HTR-8/SVneo (cell line): ENCODE measurements at places on chromosomes 2 and 18.

- no peak for DNase-seq
These were observed 181.9 kb downstream of the PTPRM start for GRCh38 chr18:7749008-7749405.

- DNase-seq = peak; percentile 57
These were observed 99.2 kb upstream of the PTPRM start for GRCh38 chr18:7467708-7468466.

GRCh38 chr2:68195096-68195495, 37.4 kb downstream of the PNO1 start:
- no peak for DNase-seq

DNA sequence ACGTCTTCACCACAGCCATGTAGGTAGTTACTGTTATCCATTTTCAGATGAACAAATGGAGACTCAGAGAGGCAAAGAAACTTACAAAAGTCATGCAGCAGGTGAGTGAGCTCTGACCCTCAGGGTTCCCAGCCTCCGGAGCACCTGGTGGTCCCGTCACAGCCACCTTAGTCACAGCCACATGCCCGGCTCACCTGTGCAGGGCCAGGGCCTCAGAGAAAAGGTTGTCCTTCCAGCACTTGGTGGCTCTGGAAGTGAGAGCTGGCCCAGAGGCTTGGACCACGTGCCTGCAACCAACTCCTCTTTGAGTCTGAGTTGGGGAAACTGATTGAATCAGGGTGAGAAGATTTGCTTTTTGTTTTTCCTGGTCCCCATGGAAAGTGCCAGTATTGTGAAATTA, 189.3 kb downstream of the GLI2 start:
- DNase-seq = no peak

DNA sequence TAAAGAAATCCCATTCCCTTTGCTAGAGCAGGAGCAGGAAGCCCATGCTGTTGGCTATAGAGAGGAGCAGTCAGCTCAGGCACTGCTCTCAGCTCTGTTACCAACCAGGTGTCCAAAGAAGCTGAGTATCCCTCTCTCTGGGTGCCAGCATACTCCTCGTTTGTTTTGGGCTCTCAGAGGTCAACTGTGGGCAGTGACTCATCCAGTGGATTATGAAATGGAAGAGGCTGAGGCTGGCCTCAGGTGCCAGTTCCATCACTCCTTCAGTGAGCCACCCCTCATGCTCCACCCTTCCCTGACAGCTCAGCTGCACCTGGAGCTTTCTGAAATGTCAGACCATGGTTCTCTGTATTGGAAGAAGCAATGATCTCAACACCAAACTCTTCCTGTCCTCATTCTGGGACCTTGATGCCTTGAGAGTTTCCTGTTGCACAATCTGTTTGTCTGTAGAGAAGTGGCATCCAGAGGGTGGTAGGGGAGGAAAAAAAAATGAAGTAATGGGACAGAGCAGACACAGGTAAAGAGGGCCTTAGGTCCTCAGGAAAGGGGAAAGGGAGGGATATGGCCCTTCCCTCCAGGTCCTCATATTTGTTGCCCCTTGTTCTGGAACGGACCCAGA, 31.2 kb upstream of the EN1 start:
- no peak for DNase-seq

DNA sequence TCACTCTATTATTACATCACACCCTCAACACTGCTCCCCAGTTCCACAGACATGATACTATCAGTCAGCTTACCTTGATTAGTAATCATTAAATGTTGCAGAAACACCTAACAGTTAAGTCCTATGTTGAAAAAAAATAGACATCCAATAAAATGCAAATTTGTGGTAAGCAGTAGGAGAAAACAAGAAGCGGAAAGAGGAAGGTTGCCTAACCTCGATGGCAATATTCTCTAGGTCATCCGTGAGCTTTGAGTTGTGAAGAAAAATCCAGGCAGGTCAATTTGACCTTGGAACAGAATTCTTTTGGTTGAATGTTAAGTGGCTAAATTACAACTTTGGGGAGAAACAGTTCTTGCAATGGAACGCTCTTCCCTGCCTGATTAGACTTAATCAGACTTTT, 264.4 kb downstream of the AFF3 start:
- DNase-seq = no peak

- peak; percentile 90 for DNase-seq
These were observed 94.1 kb upstream of the THOC1 start for GRCh38 chr18:361941-362310.

DNA sequence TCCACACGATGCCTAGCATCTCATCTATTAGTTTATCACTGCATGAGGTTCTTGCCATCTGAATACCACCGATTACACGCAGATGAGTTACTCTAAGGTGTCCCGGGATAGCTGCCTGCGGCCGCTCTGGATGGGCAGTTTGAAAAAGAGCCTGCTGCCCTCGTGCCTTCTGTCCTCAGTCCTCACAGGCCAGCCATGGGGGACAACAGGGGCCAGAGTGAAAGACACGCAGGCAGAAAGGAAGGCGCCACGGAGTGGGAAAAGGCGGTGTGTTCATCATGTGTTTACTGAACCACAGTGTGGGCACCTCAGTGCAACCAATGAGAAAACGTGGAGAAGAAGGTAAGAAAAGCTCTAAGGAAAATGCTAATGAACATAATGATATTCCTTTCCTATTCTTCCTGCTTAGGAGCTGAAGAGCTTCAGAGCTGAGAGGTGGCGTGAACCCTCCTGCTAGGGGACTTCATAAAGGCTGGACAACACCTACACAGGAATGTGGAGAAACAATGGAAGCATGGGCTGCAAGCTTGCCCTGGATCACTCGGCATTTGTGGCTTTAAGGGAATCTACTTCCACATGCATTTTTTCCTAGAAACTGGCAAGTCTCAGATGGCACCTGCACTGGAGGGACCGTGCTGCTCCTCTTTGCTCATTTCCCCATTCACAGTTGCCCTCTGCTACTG, 50.9 kb downstream of the CABYR start:
- no peak for DNase-seq

DNA sequence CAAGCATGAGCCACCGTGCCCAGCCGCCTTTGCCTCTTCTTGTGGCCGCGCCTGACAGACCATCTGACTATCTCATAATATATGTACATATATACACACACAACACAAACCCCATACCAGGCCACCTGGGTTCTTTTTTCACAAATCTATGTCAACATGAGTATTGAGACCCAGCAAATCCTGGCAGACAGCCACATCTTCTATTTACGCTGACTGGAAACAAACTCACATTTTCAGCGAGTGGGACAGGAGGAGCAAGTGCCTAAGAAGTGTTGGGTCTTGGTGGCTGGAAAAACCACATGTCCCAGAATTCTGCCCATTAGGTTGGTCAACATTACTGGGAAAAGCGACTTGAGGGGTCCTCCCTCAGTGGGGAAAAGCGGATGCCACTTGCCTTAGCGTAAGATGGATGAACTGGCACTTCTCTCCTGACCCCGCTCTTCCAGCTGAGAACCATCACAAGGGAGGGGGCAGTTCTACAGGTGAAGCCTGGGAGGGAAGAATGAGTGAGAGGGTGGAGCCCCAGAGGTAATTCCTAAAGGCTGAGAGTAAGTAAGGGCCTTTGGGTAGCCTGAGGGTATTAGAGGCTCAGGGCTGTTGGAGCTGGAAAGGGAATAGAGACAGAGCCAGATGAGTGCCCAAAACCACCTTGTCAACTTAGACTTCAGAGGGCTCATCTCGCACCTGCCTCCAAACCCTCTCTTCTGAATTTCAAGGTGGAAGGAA, 1.9 kb downstream of the SCYGR3 start:
- no peak for DNase-seq

- no peak for DNase-seq
These were observed 58.4 kb downstream of the SAP130 start for GRCh38 chr2:127969446-127969845.

GRCh38 chr2:134023854-134024253, 230.0 kb upstream of the MGAT5 start:
- DNase-seq = no peak

DNA sequence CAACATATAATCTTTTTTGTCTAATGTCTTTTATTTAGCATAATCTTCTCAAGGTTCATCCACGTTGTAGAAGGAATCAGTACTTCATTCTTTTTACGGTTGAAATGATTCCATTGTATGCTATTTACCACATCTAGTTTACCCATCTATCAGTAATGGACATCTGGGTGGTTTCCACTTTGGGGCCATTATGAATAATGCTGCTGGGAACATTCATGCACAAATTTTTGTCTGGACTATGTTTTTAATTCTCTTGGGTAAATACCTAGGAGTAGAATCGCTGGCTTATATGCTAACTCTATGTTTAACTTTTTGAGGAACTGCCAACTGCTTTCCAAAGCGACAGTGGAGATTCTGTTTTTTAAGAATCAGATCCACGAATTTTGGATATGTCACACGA, 7.4 kb upstream of the GCG start:
- DNase-seq = no peak
